ENCODE measurements at places on chromosomes 12 and 14.

GRCh38 chr14:98227727-98228111, 1044.3 kb downstream of the BCL11B start:
- DNase-seq = no peak

GRCh38 chr12:55972042-55972441, 1.8 kb upstream of the RAB5B start:
- no peak for DNase-seq

DNA sequence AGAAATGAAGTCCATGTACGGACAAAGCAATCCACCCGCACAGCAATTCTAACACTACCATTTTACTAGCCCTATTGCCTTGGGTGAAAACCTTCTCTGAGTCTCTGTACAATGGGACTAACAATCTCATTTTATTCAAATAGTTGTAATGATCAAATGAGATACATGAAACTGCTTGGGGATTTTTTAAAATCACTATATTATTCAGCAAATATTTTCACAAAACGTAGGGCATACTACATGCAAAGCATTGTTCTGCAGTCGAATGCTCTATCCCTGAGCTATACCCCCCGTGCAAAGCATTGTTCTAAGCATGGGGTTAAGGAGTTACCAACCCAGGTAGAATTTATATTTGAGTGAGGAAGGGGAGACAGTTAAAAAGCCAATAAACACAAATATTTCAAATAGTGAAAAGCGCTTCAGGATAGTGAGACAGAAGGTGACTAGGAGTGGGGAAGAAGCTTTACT, 554 bp upstream of the ATF7 start:
- no peak for DNase-seq

GRCh38 chr12:58906917-58907316, 13.4 kb downstream of the LRIG3 start:
- no peak for DNase-seq

DNA sequence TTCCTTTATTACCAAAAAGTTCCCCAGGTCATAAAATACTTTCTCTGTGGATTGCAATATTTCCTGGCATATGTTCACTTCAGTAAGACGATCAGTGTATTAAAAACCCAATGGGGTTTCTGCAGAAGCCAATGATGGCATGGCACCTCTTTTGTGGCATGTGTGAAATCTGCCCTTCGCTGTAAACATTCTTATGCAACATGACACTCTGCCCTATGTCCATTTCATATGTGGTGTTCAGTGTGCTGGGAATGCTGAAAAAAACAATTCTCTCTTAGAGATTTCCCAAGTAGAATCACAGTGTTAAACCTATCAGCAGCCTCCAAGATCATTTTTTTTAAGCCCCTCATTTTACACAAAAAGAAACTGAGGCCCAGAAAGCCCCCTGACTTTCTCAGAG, 2.3 kb upstream of the MYBPC1 start:
- no peak for DNase-seq
